Activated CD4-positive, alpha-beta T cell treated with anti-CD3 and anti-CD28 coated beads, Interleukin-2, amount 10 ng/mL, durations not matched to agents 7 days and 5 days (primary cell): ENCODE measurements at places on chromosomes 3 and 15. TPM values are rescaled to one million over a fixed set of nuclear protein-coding genes. Genes with fewer than 3 reads are reported as not detected.

BOC gene
- total RNA-seq, result not detected

MEIS2 gene
- total RNA-seq, result not detected

SEMA3G gene
- total RNA-seq, result 0.15 TPM

TNFSF10 gene
- 83.8 TPM for total RNA-seq

SLC22A13 gene
- 0.37 TPM for total RNA-seq

GRCh38 chr15:37981775-37982174, 47.3 kb downstream of the TMCO5A start:
- H3K4me3 ChIP-seq, result no peak overlapping the region
- DNase-seq, result no peak
- no peak overlapping the region for H3K27ac ChIP-seq
- H3K36me3 ChIP-seq, result no peaks in the 10 kb centered on the region
- no peaks in the 10 kb centered on the region for H3K4me1 ChIP-seq

DNA sequence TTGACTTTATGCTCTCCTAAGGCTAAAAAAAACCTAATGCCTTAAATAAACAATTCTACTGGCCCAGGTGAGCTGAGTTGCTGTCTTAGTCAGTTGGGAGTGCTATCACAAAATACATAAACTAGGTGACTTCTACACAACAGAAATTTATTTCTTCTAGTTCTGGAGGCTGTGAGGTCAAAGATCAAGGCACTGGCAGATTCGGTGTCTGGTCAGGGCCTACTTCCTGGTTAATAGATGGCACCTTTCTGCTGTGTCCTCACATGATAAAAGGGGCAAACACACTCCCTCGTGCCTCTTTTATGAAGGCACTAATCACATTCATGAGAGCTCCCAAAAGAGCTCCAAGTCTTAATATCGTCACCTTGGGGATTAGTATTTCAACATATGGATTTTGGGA, 11.5 kb upstream of the TBL1XR1 start:
- H3K27me3 ChIP-seq, result no peaks in the 10 kb centered on the region

DNA sequence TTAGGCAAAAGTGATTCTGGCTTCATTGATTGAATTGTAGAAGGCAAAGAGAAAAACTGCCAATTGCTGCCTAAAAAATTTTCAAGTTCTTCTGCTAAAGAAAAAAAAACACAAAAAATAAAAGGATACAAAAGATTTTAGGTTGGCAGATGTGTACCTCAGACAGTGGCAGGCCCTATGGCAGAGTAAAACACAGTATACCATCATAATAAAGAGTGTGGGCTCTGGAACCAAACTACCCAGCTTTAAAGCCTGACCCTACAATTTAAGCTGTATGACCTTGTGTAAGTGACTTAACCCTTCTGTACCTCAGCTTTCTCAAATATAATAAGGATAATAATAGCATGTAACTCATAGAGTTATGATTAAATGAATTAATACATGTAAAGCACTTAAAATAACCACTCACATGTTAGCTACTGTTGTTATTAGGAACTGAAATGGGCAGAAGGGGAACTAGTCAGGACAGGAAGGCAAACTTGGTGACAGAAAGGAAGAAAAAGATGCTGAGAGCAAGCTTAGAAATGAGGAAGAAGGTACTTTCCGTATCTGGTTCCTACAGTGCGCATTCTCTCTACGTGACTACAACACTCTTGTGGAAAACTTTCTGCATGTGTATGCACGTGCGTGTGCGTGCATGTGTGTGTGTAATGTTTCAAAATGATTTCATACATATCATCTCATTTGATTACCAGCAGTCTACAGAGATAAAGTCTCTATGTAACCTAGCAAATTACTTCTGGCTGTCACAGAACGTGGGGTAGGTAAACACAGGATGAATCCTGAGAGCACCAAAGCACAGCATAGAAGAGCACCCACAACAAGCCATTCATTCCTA, 13.6 kb upstream of the GATM start:
- no peak overlapping the region for H3K27ac ChIP-seq
- no peak for DNase-seq
- H3K27me3 ChIP-seq, result peaks cover 4% of the 10 kb centered on the region
- no peaks in the 10 kb centered on the region for H3K36me3 ChIP-seq
- H3K4me1 ChIP-seq, result no peaks in the 10 kb centered on the region
- no peak overlapping the region for H3K4me3 ChIP-seq

GRCh38 chr15:83881156-83881555, 227.2 kb downstream of the ADAMTSL3 start:
- no peak for DNase-seq
- no peaks in the 10 kb centered on the region for H3K36me3 ChIP-seq
- peaks cover 6% of the 10 kb centered on the region for H3K27me3 ChIP-seq
- H3K4me1 ChIP-seq, result no peaks in the 10 kb centered on the region
- no peak overlapping the region for H3K4me3 ChIP-seq
- H3K27ac ChIP-seq, result no peak overlapping the region

DNA sequence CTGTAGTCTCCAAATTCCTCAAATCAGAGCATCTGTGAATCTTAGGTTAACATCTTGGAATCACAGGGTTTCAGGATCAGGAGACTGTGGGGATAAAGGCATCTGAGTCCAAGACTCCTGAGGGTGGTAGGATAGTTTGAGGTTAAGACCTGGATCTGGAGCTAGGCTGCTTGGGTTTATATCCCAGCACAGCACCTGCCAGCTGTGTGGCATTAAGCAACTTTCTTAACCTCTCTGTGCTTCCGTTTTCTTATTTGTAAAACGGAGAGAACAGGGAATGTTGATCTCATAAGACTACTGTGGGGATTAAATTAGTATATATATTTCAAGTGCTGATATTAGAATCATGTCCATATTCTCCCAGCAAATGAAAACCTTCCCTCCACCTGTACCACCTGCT, 33.6 kb downstream of the WNT7A start:
- DNase-seq, result no peak
- no peaks in the 10 kb centered on the region for H3K27me3 ChIP-seq
- no peak overlapping the region for H3K4me3 ChIP-seq
- no peaks in the 10 kb centered on the region for H3K36me3 ChIP-seq
- no peaks in the 10 kb centered on the region for H3K4me1 ChIP-seq

DNA sequence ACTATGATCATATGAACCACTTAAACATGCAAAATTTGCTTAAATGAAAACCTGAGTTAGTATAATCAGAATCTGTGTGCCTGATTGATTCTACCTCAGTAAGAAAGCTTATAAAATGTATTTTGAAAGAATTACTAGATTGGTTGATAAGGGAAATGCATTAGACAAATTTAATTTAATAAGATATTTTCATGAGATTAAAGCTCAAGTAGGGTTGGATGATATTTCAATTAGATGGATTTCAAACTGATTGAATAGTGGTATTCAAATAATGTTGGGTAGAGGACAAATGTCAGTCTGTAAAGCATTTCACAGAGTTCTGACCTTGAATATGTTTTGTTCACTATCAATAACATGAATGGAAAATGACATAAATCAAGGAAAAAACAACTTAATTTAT, 780.4 kb upstream of the ALCAM start:
- no peaks in the 10 kb centered on the region for H3K27me3 ChIP-seq
- no peak overlapping the region for H3K27ac ChIP-seq

- H3K4me1 ChIP-seq, result no peaks in the 10 kb centered on the region
- H3K27me3 ChIP-seq, result peaks cover 14% of the 10 kb centered on the region
- H3K36me3 ChIP-seq, result no peaks in the 10 kb centered on the region
- H3K27ac ChIP-seq, result no peak overlapping the region
- DNase-seq, result no peak
These were observed 16.6 kb upstream of the LRRK1 start for GRCh38 chr15:100902436-100903167.

DNA sequence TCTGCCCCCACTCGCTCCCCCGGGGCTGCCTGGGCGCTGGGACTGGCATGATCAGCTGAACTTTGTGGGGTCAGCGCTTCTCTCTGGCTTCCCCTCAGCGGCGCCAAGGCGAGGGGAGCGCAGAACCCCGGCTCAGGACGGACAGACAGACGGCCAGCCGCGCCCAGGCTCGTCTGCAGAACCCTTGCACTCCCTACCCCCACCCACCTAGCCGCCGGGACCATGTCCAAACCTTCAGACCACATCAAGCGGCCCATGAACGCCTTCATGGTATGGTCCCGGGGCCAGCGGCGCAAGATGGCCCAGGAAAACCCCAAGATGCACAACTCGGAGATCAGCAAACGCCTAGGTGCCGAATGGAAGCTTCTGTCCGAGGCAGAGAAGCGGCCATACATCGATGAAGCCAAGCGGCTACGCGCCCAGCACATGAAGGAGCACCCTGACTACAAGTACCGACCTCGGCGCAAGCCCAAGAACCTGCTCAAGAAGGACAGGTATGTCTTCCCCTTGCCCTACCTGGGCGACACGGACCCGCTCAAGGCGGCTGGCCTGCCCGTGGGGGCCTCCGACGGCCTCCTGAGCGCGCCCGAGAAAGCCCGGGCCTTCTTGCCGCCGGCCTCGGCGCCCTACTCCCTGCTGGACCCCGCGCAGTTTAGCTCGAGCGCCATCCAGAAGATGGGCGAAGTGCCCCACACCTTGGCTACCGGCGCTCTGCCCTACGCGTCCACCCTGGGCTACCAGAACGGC, 621 bp downstream of the SOX14 start:
- no peak overlapping the region for H3K27ac ChIP-seq
- peaks cover 95% of the 10 kb centered on the region for H3K27me3 ChIP-seq
- H3K4me1 ChIP-seq, result peaks cover 10% of the 10 kb centered on the region
- no peak for DNase-seq
- peaks cover 2% of the 10 kb centered on the region for H3K36me3 ChIP-seq

DNA sequence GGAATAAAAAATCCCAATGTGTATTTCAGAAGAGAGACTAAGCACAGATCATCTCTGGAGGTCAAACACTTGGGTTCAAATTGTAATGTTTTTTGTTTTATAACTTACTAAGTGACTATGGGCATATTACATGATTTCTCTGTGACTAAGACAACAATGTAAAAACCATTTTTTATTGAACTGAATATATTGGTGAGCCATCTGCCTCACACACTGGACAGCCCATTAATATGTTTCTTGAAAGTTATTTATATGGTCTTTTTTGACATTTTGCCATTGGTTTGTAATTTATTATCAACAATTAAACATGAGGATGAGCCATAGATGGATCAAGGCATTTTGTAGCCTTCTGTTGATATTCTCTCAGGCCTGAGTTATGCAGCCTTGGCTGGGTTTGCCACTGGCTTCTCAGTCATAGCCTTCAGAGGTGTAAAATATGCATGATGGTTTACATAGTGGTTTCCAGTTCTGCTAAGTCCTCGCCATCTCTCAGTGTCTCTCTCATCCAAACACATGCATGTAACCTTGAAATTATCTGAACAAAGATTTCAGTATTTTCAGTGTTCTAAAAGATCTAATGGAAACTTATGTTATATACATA, 997.2 kb downstream of the DIPK2A start:
- DNase-seq, result no peak
- H3K27ac ChIP-seq, result no peak overlapping the region
- H3K4me1 ChIP-seq, result no peaks in the 10 kb centered on the region

GRCh38 chr15:59388670-59389069, 16.0 kb upstream of the MYO1E start:
- H3K27me3 ChIP-seq, result no peaks in the 10 kb centered on the region
- H3K36me3 ChIP-seq, result no peaks in the 10 kb centered on the region
- no peak overlapping the region for H3K27ac ChIP-seq

DNA sequence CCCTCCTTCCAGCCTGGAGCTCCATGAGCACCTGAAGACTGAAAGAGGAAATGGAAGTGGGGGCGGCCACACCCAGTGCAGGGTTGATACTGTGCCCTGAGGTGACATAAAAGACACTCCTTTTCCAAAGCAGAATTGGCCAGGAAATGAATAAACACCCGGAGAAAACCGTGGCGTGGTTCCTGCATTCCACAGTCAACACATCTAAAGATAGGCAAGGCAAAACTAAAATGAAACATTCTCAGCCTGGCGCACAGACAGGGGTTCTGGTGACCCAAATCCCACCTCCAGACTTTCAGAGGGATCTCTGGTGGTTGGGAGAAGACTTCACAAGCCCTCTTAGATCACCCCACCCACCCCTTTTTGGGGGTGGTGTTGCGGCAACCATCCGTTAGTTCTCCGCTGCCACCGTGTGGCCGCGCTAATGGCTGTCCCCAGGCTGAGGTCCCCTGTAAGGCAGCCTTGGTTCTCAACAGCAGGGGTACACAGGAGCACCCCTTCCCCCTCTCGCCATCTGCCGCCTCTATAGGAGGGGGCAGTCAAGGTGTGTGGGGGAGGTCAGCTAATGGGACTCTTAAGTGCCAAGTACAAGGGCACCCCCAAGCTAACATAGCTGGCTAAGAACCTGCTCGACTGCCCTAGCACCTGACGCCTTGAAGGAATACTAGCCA, 2.5 kb upstream of the MST1R start:
- peak overlapping the region; percentile 63 for H3K4me3 ChIP-seq
- H3K4me1 ChIP-seq, result peaks cover 43% of the 10 kb centered on the region
- H3K36me3 ChIP-seq, result peaks cover 11% of the 10 kb centered on the region
- peak overlapping the region; percentile 96 for H3K27ac ChIP-seq
- no peaks in the 10 kb centered on the region for H3K27me3 ChIP-seq
- peak; percentile 58 for DNase-seq

- no peak overlapping the region for H3K4me3 ChIP-seq
- no peak overlapping the region for H3K27ac ChIP-seq
- H3K27me3 ChIP-seq, result no peaks in the 10 kb centered on the region
These were observed 45.1 kb downstream of the HMCES start for GRCh38 chr3:129323651-129324294.

DNA sequence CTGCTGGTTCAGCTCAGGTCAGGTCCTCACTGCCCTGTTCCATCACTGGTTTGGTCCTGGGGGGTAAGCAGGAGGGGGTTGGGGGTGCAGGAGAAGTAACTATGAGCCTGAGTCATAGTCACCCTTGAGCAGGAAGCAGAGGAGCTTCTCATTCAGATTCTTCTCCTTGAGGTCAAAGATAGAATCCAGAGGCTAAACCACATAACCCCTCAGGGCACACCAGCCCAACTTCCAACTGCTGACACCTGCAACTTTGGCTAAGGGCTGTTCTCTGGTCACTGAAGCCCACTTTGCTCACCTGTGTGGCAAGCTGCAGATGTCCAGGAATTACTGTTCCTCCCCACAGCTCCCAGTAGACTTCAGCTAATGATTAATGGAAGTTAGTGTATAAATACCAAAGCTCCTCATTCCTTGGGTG, 48.8 kb upstream of the LRRFIP2 start:
- peaks cover 4% of the 10 kb centered on the region for H3K27me3 ChIP-seq
- DNase-seq, result no peak
- H3K36me3 ChIP-seq, result no peaks in the 10 kb centered on the region
- H3K27ac ChIP-seq, result no peak overlapping the region

- peak; percentile 65 for DNase-seq
- H3K36me3 ChIP-seq, result no peaks in the 10 kb centered on the region
- peaks cover 12% of the 10 kb centered on the region for H3K27me3 ChIP-seq
- H3K4me1 ChIP-seq, result no peaks in the 10 kb centered on the region
- no peak overlapping the region for H3K27ac ChIP-seq
- no peak overlapping the region for H3K4me3 ChIP-seq
These were observed 27.7 kb upstream of the DCP1A start for GRCh38 chr3:53375019-53375418.
